ENCODE measurements at places on chromosomes 1 and 21. TPM values are rescaled to one million over a fixed set of nuclear protein-coding genes. Genes with fewer than 3 reads are reported as not detected.
A peak's percentile ranks its signal among the peaks of the same experiment; 100 is the strongest.

Gene TCP10L
- not detected for total RNA-seq

Gene TRNP1
- total RNA-seq = not detected

Gene IFI44
- 30.5 TPM for total RNA-seq

Gene FCRLA
- not detected for total RNA-seq

Gene TPR
- 98.0 TPM for total RNA-seq

Gene DARS2
- total RNA-seq = 1.5 TPM

Gene S100B
- 26.9 TPM for total RNA-seq

Gene SELL
- total RNA-seq = 79.5 TPM

Gene MYCL
- total RNA-seq = 0.22 TPM

Gene WNT4
- not detected for total RNA-seq

Gene LCE3E
- not detected for total RNA-seq

Gene FTCD
- 0.72 TPM for total RNA-seq

Gene TRIM17
- 1.1 TPM for total RNA-seq

Gene LORICRIN
- not detected for total RNA-seq

Gene SLC9C2
- total RNA-seq = not detected

Gene KIAA1614
- 0.33 TPM for total RNA-seq

GRCh38 chr1:115706587-115707425 is 61.7 kb downstream of the CASQ2 start:
- no peak for DNase-seq

- no peak for DNase-seq
These were observed 231.9 kb upstream of the JUN start for GRCh38 chr1:59015708-59016107.

DNA sequence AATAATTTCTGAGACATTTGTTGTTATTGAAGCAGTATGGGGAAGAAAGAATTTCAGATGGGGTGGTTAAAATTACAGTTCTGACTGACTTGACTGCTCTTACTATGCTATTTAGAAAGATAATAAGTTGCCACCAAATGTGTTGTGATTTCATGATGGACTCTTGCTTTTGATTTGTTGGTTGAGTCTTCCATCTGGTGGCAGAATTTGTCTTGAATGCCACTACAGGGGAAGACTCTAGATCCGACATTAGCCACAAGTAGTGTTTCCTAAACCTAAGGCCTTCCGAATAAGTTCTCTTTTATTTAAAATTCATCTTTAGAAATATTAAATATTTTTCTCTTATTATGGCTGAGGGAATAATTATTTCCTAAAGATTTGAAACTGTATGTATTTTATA is 190.9 kb upstream of the ADGRL4 start:
- DNase-seq = no peak

DNA sequence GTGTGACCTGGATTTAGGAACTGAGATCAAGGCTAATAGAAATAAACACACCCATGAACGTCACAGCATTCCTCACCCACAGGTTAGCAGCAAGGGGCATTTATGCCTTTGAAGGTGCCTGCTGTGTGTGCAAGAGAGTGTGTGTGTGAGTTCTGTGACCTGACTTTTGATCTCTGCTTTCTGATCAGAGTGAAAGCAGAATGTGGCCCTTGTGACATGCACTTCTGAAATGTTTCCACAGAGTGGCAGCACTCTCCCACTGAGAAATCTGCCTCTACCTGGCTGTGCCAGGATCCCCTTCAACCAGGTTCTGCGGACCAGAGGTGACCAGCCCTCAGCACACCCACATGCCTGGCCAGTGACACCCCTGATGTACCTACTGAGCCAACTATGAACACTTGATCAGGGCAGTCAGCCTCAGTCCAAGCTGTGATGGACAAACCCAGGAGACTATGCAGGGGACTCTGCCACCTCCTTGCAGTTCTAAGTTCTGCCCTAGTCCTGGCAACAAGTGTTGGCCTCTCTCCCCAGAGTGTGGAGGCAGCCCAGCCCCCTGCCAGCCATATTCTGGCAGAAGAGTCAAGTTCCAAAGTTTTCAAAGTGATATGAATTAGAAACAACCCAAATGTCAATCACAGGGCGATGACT is 41.0 kb downstream of the RXRG start:
- peak; percentile 44 for DNase-seq

DNA sequence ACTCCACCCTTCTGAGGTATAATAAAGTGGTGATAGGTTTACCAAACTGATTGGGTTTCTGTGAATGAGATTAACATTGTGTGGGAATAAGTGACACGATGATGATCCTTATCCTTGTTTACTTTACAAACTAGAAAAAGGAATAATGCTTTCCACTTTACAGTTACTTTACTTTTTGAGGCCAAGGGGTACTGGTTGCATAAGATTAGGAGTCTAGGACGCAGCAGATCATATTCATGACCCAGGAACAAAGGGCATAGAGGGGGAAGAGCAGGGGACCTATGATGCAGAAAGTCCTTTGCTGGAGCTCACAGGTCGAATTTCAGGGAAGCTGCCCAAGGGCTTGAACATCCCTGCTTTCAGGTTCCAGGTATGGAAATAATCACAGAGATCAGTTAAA is 20.4 kb downstream of the FGGY start:
- DNase-seq = no peak

GRCh38 chr1:19033515-19033839 is 77.0 kb upstream of the IFFO2 start:
- no peak for DNase-seq

- no peak for DNase-seq
These were observed 33.7 kb upstream of the VASH2 start for GRCh38 chr1:212916481-212917133.

GRCh38 chr1:40691538-40692428 is at the start of gene NFYC:
NFYC (plus strand) TSS chr1:40691704; CDS start chr1:40738844, 47,140 bp downstream.
- peak; percentile 89 for DNase-seq

GRCh38 chr1:198015309-198015708 is 98.1 kb downstream of the LHX9 start:
- no peak for DNase-seq

- no peak for DNase-seq
These were observed 21.7 kb downstream of the APP start for GRCh38 chr21:26148840-26149354.

DNA sequence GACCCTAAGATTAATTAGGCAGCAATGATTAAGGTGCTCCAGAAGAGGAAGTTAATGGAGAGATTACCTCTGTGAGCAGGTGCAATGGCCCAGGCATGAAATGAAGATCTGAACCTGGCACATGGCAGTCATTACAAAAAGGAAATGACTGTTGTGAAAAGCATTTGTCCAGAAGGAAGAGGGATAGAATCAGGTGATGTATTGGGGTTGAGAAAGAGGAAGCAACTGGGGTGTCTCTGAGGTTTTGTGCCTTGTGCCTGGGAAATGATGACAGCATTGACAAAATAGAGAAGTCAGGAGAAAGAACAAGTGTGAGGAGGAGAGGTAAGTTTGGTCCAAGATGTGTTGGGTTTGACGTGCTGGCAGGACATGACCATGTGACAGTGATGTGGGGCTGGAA is 5.6 kb downstream of the CRCT1 start:
- no peak for DNase-seq

GRCh38 chr1:29852248-29852647 is 615.9 kb downstream of the PTPRU start:
- peak; percentile 23 for DNase-seq

- peak; percentile 29 for DNase-seq
These were observed 16.7 kb downstream of the SPATA21 start for GRCh38 chr1:16420424-16421118.

GRCh38 chr1:204201348-204202040 is 5.2 kb upstream of the KISS1 start:
- DNase-seq = no peak

DNA sequence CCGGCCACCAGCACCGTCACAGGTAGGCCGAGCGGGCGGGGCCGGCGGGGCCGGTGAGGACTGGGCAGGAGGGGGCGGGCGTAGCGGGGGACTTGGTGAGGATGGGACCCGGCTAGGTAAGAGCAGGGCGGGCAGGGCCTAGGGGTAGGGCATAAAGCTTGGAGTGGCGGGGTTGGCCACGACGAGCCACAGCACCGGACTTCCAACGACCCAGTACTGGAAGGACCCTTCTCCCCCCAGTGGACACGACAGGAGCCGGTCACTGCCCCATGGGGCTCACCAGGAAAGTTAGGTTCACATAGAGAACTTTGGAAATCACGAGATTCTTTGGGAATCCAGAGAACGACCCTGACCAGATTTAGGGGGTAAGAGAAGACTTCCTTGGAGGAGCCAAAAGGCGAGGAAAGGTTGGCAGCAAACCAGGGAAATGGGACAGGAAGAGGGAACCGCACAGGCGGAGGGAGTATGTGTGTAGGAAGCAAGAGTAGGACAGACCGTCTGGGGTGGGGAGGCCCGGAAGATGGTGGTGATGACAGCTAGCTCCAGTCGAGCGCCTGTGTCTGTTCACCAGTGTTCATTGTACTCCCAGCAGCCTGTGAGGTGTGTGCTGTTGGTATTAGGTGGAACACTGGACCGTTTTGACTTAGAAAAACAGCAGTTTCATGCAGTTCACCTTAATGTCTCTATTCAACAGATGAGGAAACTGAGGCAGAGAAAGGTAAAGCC is 20.4 kb downstream of the ZNF362 start:
- no peak for DNase-seq

DNA sequence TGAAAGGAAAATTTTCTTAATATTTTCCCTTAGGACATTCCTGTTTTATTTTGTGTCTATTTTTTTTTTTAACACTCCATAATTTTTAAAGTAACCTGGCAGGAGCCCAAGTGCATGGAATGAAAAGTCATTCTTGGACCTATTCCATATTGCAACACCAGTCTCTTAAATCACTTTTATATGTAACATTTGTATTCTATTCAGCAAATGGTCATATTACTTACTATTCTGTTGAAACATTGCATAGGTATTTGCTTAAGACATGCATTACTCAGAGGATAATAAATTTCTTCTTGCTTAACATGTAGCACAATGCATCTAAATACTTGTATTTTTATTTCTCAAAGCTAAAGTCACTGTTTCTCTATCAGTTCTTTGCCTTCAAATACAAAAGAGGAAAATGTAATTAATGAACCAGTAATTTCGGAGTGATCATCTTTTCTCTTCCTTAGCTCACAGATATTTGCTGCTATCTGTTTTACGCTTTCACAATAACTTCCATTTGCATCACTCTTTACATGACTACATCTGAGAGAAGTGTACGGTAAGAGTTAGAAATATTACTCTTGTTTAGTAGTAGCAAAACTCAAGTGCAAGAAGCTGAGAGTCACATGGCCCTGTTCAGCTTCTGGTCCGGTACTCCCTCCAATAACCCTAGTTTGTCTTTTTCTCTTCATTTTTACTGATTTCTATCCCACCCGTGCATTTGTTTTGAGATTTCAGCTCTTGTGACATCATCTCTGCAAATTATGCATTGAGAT is 394.8 kb downstream of the USP25 start:
- DNase-seq = no peak

DNA sequence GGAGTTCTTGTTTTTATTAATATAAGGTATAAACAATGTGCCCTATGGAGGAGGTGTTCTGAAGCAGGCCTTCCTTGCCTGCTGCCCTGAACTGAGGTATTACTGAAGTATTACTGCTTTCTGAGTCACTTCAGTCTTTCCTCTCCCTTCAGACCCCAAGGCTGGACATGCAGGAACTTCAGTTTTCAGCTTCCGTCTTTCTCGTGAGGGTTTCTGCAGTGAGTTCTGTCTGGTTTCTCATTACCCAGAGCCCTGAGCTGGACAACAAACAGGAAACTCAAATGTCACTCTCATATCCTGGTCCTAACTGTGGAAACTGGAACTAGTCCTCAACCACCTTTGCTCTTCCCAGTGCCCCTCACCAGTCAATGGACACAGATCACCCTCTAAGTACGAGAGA is 46.8 kb downstream of the ELAVL4 start:
- no peak for DNase-seq

- no peak for DNase-seq
These were observed 110.2 kb downstream of the NAV1 start for GRCh38 chr1:201648907-201649721.

GRCh38 chr1:20575541-20576336 is 13.2 kb upstream of the CDA start:
- no peak for DNase-seq

- DNase-seq = no peak
These were observed 99.5 kb downstream of the NGF start for GRCh38 chr1:115238336-115239147.

GRCh38 chr1:39409055-39409816 is 82.2 kb upstream of the BMP8A start:
- DNase-seq = peak; percentile 30

DNA sequence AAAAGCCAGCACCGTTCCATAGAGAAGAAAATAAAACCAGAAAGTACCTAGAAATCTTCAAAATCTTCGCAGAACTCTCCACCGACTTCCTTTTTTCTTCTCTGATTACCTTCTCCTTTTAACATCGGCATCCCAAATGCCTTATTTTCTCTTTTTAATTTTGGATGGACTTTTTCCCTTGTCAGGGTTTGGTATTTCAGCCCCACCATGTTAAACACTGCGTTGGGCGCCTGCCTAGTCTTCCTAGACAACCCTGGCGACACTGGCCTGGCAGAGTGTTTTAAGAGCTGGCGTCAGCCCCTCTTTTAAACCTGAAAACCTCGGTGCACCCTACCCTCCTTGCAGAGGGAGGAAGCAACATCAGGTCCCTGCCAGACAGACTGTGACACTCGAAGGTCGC is 66.0 kb upstream of the EFHD2 start:
- DNase-seq = no peak

GRCh38 chr1:23171181-23171755 is 2.6 kb upstream of the LUZP1 start:
- no peak for DNase-seq

- DNase-seq = no peak
These were observed 15.4 kb upstream of the PRDM15 start for GRCh38 chr21:41894511-41894910.

- DNase-seq = no peak
These were observed 137.5 kb downstream of the HLX start for GRCh38 chr1:221016751-221017150.

- DNase-seq = no peak
These were observed 2.3 kb upstream of the BACH1 start for GRCh38 chr21:29296446-29296845.

- DNase-seq = no peak
These were observed 24.1 kb upstream of the NFASC start for GRCh38 chr1:204846546-204846945.

DNA sequence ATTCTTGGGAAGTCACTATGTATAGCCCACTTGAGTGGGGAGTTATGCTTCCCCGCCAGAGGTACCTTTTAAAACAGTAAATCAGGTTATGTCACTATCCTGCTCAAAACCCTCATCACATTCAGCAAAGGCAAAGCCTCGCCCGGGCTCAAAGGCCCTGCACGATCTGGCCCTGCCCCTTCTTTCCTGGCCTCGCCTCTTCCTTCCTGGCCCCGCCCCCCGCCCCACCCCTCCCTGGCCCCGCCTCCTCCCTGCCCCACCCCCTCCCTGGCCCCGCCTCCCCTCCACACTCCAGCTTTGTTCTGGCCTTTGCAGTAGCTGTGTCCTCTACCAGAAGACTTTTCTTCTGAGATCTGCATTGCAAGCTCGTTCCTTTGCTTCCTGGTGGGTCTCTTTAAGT is 6.6 kb downstream of the LDLRAD2 start:
- peak; percentile 15 for DNase-seq

DNA sequence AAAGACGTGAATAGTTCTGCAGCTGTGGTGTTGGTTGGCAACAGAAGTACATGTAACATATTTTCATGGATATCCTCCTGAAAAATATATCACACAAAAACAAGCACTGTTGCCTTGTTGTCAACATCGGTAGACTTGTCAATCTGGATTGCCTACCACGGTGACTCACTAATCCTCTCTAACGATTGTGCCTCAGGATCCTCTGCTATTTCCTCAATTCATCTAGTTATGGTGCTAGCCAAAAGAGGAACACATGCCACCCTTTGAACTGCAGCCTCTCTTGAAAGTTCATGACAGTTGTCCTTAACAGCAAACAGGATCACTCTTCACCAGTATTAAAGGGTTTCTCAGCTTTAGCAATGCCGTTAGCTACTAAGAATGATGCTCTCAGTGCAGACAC is 25.7 kb downstream of the RASAL2 start:
- no peak for DNase-seq
